ENCODE measurements at places on chromosomes 12 and 14. TPM values are rescaled to one million over a fixed set of nuclear protein-coding genes. Genes with fewer than 3 reads are reported as not detected.

Gene KRT8
- 42.0 TPM for total RNA-seq

DNA sequence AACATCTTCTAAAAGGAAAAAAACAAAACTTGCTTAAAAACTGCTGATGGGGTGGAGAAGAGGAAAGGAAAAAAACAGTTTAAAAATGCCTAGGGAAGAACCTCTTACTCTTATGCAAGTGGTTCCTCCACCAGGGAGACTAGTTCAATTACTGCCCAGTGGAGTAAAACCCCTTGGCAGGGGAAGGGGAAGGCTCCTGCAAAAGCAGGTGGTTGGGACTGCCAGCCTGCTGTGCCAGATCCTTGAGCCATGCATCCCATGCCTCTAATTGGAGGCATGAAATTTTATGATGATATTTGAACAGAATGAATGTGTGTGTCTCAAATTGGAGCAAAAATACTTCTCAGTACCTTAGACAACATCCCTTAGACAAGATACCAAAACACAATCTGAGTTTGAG lies 118.8 kb downstream of the FSCB start:
- peak; percentile 17 for DNase-seq

GRCh38 chr12:64510667-64511066 lies 58.7 kb downstream of the TBK1 start:
- DNase-seq = no peak

DNA sequence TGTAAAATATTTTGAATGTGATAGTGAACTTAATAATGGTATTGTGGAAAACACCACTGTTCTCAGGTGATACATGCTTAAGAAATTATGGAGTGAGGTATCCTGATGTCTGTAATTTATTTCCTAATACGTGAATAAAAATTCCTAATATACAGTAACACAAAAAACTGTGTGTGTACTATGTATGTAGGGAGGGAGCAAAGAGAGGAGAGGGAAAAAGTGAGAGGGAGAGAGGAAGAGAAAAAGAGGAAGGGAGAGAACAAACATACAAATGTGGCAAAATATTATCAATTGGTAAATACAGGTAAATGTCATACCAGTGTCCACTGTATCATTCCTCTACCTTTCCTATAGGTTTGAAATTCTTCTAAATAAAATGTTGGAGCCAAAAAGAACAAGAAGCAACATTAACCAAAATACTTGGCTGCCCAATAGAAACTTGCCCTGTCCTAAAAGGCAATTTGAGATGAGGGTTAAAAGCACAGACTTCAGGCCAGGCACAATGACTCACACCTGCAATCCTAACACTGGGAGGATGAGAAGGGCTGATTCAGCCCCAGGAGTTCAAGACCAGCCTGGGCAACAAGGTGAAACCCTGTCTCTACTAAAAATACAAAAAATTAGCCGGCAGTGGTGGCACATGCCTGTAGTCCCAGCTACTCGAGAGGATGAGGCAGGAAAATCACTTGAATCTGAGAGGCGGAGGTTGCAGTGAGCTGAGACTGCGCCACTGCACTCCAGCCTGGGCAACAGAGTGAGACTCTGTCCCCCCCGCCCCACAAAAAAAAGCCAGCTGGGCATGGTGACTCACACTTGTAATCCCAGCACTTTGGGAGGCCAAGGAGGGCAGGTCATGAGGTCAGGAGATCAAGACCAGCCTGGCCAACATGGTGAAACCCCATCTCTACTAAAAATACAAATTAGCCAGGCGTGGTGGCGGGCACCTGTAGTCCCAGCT lies 14.5 kb downstream of the R3HDM2 start:
- DNase-seq = no peak

- no peak for DNase-seq
Observed at GRCh38 chr12:68743356-68743755, 2.6 kb upstream of the SLC35E3 start.

DNA sequence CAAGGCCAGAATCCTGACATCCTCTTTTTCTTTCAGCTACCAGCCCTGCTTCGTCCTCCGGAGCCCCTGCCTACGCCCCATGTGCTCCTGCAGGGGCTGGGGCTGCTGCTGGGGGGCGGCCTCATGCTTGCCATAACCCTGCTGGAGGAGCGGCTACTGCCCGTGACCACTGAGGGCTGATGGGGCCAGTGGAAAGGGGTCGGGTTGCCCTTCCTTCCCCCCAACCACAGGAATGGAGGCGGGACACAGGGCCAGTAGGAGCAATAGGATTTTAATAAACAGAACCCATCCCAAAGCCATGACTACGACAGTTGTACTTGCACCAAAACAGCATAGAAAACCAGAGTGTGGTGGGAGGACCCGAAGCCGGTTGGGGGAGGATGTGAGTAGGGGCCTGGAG lies 7.7 kb downstream of the SLC39A5 start:
- no peak for DNase-seq

- DNase-seq = no peak
Observed at GRCh38 chr12:73719223-73719622, 818.4 kb upstream of the ATXN7L3B start.
